Fibroblast of skin of scalp (primary cell): ENCODE measurements at places on chromosomes 2 and 18.
A peak's percentile ranks its signal among the peaks of the same experiment; 100 is the strongest.

DNA sequence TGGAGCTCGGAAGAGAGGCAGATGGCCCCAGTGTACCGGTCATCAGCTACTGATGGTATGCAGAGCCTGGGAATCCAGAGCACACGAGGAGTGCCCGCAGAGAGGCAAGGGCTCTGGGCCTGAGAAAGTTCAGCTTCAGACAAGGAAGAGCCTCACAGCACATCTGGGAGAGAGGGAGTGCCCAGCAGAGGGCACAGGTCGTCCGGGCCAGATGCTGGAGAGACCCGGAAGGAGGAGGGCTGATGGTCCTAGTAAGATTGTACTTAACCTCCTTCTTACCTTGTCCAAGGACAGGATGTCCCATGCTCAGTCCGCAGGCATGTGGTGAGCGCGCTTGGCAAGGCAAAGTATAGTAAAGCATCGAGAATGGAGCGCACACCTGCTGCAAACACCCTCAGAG, 24.4 kb upstream of the CHMP1B start:
- no peak for DNase-seq

GRCh38 chr2:64214281-64215115, 70.3 kb upstream of the PELI1 start:
- DNase-seq = no peak

GRCh38 chr2:161146996-161147395, 13.2 kb upstream of the TANK start:
- DNase-seq = no peak

- DNase-seq = peak; percentile 56
Measured at GRCh38 chr2:173571021-173571821, 216.5 kb downstream of the CDCA7 start.

DNA sequence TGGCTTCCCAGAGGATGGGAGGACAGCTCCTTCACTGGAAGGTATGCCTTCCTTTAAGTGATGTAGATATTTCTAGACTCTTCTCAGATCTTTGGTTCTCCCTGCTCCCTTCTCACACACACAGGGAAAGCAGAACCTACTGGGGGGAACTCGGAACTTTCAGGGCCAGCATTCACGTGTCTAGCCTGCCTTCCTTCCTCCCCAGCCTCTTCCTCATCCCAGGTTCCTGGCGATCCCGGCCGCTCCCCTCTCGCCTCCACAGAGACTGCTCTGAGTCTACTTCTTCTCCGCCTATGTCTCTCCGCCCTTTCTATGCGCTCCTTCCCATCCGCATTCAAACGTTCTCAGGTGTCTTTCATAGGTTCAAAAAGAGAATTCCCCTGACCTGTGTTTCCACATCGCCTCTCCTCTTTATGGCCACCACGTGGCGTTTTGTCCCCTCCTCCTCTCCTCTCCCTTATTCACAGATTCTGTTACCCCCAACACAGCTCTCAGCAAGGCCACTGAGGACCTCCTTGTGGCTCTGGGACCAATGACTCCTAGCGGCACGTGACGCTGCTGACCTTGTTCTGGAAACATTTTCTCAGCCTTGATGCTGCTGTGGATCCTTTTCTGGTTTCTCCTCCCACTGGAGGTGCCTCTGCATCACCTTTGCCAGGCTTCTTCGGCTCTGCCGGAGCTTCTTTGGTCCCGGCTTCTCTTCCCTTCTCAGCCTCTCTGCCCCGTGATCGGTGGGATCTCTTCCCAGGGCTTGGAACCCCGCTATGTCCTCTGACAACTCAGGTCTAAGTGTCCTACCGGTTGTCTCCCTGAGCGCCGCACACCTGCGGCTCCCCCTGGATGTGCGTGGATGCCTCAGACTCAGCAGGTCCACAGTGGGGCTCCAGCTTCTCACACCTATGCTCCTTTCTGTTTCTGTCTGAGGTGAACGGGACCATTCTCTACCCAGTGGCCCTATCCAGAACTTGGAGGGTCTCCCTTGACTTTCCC, 77.5 kb downstream of the VAPA start:
- no peak for DNase-seq

DNA sequence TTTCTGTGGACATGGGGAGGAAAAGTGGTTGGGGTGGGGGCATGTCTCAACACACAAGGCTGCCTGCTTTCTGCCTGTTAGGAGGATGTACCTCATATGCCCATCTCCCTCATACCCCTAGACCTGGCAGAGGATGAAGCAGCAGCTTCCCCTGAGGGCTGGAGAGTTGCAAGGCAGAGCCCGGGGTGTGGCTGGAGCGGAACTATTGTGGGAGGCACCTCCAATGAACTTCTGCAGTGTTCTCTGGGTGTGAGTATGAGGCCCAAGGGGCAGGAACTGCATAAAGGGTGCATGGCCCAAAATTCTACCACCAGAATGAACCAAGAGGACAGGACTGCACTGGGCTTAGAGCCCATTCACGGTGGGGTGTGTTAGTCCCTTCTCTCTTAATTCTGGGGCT, 296.3 kb upstream of the SIX2 start:
- DNase-seq = no peak

DNA sequence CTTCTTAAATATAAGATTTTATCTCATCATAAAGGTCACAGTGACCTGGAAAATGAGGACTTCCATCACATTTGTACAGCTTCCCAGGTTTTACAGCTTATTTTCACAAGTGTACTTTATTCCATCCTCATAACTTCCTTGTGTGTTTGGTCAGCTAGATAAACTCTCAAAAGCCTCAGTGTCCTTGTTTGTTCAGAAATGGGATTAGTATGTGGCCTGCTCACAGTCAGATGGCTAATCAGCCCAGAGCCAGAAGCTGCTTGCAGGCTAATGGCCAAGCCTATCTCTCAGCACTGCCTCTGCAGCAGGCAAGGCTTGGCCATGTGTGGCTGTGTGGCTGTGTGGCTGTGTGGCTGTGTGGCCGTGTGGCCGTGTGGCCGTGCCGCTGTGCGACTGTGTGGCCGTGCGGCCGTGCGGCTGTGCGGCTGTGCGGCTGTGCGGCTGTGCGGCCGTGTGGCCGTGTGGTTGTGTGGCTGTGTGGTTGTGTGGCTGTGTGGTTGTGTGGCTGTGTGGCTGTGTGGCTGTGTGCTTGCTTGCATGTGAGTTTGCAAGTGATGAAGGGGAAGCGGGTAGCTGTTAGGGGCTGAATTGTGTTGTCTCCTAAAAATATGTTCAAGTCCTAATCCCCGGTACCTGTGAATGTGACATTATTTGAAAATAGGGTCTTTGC, 233.0 kb upstream of the TNP1 start:
- DNase-seq = no peak
